ENCODE measurements at places on chromosomes 6 and 20.

DNA sequence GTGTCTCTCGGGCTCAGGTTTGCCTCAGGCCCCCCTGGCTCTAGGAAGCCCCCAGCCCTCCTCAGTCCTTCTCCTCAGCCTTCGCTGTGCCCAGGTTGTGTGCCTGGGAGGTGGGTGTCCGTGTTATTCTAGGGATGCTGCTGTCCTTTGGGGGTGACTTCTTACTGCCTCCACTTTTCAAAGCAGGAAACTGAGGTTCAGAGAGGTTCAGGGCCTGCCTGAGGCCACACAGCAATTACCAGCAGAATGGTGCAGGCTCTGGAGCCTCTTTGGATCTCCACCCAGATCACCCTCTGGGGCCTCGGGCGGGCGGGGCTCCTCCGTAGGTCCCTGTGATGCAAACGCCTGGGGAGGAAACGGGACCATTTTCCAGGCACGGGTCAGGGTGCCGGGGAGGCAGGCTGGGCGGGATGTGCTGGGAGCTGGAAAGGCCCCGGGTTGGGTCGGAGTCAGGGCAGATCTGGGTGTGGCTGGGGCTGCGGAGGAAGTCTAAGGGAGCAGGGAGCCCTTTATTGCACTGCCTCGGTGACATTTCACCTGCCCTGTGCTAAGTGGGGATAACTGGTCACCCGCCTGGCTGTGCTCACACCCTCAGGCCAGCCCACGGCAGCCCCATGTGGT lies 23.2 kb downstream of the GATA5 start:
- DNase-seq = no peak

GRCh38 chr20:42589976-42590639 lies 599.6 kb downstream of the PTPRT start:
- DNase-seq = no peak

GRCh38 chr6:45574014-45574461 lies 196.3 kb upstream of the SUPT3H start:
- DNase-seq = no peak

DNA sequence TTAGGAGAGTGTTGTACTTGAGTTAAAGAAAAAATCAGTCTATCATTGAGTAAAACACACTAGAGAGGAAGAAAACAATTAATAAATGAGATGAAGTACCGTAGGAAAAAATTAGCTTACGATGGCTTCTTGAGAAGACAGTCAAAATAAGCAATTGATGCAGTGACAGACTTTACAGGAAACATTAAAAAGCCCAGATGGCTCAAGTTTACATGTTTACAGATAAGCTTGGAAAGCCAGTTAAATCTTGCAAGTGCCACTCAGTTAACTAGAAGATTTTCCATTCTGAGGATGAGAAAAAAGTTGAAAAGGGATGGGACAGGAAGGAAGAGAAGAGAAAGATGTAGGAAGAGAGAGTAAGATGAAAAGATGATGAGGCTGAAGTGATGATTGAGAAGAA lies 288.8 kb upstream of the FERMT1 start:
- no peak for DNase-seq

GRCh38 chr20:35972462-35972861 lies 4.1 kb downstream of the CNBD2 start:
- DNase-seq = no peak

GRCh38 chr6:7282097-7282906 lies 30.7 kb downstream of the SSR1 start:
- no peak for DNase-seq

- DNase-seq = no peak
These were observed 25.7 kb downstream of the PSMB9 start for GRCh38 chr6:32879691-32880090.

GRCh38 chr20:39829256-39829655 lies 859.8 kb downstream of the MAFB start:
- DNase-seq = peak; percentile 18

Measured in AG08395 (cell line).